ENCODE measurements at places on chromosomes 1 and 21. TPM values are rescaled to one million over a fixed set of nuclear protein-coding genes. Genes with fewer than 3 reads are reported as not detected.

Gene MNDA
- total RNA-seq, result 3.3 TPM

DNA sequence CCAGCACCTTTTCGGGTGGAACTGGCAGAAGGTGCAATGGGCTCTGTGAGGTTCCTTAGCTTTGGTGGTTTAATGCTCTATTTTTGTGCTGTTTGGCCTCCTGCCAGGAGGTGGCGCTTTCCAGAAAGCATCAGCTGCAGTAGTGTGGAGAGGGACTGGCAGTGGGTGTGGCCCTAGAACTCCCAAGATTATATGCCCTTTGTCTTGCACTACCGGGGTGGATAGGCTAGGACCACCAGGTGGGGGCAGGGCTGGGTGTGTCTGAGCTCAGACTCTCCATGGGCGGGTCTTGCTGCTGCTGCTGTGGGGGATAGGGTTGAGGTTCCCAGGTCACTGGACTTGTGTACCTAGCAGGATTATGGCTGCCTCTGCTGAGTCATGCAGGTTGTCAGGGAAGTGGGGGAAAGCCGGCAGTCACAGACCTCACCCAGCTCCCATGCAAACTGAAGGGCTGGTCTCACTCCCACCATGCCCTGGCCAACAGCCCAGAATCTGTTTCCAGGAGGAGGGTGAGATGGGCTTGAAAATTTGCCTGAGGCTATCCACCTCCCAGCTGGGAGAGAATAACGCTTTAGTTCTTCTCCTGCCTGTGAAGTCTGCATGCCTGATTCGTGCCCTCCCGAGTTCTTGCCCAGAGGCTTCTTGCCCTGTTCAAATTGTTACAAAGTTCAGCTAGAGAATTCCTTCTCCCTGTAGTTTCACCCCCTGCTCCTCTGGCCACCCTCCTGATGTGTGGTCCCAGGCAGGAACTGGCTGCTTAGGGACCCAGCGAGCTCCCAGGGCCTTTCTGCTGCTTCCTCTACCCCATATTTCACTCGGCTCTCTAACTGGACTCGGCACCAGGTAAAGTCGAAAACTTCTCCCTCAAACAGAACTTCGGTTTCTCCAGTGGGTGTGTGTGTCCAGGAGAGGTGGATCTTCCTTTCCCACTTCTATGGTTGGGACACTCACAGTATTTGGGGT lies 76.5 kb upstream of the BTG3 start:
- H3K4me3 ChIP-seq, result no peak overlapping the region
- H3K27ac ChIP-seq, result no peak overlapping the region
- DNase-seq, result no peak

Gene PTGER3
- total RNA-seq, result 0.12 TPM

- peaks cover 4% of the 10 kb centered on the region for H3K36me3 ChIP-seq
- H3K4me3 ChIP-seq, result no peak overlapping the region
- H3K27me3 ChIP-seq, result no peaks in the 10 kb centered on the region
- no peaks in the 10 kb centered on the region for H3K4me1 ChIP-seq
- no peak overlapping the region for H3K27ac ChIP-seq
Observed at GRCh38 chr1:156964441-156964840, 44.0 kb downstream of the LRRC71 start.

Gene FMO5
- total RNA-seq, result 55.0 TPM

DNA sequence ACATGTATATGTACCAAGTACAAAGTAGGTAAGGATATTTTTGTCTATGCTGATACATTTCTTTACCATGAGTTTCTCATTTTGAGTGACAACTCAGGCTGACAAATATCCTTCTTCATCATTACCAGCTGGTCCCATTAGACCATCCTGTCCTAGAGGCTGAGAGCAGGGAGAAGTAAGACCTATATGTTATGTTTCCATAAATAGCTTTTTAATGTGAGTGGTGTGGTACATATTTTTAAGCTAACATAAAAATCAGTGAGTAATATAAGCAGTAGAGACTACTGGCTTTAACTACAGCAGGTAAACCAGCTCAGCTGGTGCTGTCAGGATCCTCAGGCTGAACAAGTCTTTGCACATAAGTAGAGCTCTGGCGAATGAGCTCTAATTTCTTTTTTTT lies 62.4 kb downstream of the CLEC20A start:
- H3K4me1 ChIP-seq, result no peaks in the 10 kb centered on the region
- no peaks in the 10 kb centered on the region for H3K27me3 ChIP-seq
- H3K4me3 ChIP-seq, result no peak overlapping the region
- no peak for DNase-seq
- H3K36me3 ChIP-seq, result no peaks in the 10 kb centered on the region
- H3K27ac ChIP-seq, result no peak overlapping the region

Gene CCDC24
- total RNA-seq, result 4.2 TPM

DNA sequence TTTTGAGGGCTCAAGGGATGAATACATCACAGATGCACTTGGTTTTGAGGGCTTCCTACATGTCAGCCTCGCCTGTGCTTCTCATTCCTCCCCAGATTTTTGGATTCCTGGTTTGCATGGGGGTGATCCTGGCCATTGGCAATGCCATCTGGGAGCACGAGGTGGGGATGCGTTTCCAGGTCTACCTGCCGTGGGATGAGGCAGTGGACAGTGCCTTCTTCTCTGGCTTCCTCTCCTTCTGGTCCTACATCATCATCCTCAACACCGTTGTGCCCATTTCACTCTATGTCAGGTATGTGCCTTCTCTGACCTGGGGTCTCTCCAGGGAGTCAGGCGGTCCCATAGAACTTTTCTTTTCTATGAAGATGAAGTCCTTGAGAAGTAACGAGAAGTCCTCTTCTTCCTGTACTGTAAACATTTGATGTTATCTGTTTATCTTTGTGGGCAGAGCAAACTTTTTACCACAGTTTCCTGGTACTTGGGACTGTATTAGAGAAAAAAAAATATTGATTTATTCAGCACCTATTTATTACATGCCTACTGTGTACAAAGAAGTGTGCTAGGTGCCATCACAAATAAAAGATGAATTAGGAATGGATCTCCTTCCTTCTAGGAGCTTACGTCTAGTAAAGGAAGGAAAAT lies 12.0 kb downstream of the ATP8B2 start:
- H3K36me3 ChIP-seq, result no peaks in the 10 kb centered on the region
- H3K4me1 ChIP-seq, result no peaks in the 10 kb centered on the region
- H3K27me3 ChIP-seq, result no peaks in the 10 kb centered on the region
- H3K4me3 ChIP-seq, result no peak overlapping the region

- H3K4me3 ChIP-seq, result no peak overlapping the region
- no peak overlapping the region for H3K27ac ChIP-seq
- H3K4me1 ChIP-seq, result no peaks in the 10 kb centered on the region
- no peaks in the 10 kb centered on the region for H3K27me3 ChIP-seq
- DNase-seq, result no peak
Observed at GRCh38 chr1:171935664-171936063, 94.4 kb downstream of the DNM3 start.

DNA sequence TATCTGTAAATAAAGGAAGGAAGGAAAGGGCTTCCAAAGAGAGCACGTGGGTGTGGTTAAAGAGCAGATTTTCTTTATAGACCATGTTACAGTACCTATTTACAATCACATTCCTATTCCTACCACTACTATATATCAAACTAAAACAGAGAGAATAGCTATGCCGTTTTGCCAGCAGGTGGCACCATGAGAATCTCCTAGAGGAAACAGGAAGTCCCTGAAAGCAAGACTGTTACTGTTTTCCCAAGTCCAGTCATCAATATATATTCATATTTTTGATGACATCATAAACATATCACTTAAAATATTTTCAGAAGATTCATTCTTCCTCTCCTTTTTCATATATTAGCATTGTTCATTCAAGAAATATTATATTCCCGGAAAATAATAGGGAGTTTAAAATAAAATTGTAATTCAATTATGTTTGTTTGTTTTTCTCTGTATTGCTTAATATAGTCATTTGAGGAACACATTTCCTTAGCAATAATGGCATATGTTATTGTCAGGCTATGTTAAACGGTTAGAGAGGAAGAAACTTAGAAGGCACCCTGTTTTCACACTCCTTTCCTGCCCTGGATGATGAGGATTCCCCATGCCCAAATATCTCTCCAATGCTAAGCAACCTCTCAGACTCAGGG lies 6.6 kb downstream of the CCDC190 start:
- H3K4me3 ChIP-seq, result no peak overlapping the region
- H3K4me1 ChIP-seq, result no peaks in the 10 kb centered on the region
- DNase-seq, result peak; percentile 57
- no peaks in the 10 kb centered on the region for H3K27me3 ChIP-seq
- H3K36me3 ChIP-seq, result no peaks in the 10 kb centered on the region

DNA sequence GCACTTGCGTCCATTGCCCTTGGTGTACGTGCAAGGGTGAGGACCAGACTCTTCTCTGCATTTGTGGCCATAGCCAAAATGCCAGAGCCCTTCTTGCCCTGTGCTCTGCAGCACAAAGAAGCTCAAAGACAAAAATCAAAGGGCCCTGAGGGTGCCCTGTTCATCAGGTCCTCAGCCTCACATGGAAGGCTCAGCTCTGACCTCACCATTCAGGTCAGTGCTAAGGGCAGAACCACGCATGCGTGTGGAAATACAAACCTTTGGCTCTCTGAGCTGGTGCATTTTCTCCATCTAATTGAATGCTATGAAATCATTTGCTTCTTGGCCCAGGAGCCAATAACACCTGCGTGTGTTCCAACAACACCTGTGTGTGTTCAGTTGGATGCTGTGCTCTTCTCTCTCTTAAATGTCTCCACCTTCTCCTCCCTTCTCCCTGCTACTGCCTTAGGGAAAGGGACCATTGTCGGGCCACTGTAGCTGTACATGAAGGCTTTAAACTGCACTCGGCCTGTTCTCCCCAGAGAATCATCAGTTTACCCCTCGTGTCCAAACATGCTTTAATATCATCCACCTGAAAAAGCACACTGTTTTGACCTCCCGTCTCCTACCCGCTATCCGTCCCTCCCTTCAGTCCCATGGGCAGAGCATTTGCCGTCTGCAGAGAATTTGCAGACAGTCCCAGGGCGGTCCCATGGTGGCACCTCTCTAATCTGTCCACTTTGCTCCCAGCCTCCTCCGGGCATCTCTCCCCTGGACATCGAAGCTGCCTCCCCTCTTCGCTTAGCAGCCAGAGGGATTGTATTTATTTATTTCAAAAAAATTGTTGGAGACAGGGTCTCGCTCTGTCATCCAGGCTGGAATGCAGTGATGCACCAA lies 60.6 kb downstream of the EVA1C start:
- no peaks in the 10 kb centered on the region for H3K4me1 ChIP-seq
- no peak overlapping the region for H3K4me3 ChIP-seq
- H3K27me3 ChIP-seq, result no peaks in the 10 kb centered on the region

- H3K27ac ChIP-seq, result no peak overlapping the region
- H3K27me3 ChIP-seq, result no peaks in the 10 kb centered on the region
Observed at GRCh38 chr1:10889650-10890353, 93.4 kb upstream of the CASZ1 start.

GRCh38 chr1:190084552-190084951 lies 393.1 kb downstream of the BRINP3 start:
- H3K27ac ChIP-seq, result no peak overlapping the region
- H3K4me3 ChIP-seq, result no peak overlapping the region
- no peaks in the 10 kb centered on the region for H3K36me3 ChIP-seq
- H3K27me3 ChIP-seq, result no peaks in the 10 kb centered on the region

Measured in right lobe of liver (tissue), 6 donors.